Esophagus mucosa (tissue), 1 donor: ENCODE measurements at places on chromosomes 4 and X. TPM values are rescaled to one million over a fixed set of nuclear protein-coding genes. Genes with fewer than 3 reads are reported as not detected.

DNA sequence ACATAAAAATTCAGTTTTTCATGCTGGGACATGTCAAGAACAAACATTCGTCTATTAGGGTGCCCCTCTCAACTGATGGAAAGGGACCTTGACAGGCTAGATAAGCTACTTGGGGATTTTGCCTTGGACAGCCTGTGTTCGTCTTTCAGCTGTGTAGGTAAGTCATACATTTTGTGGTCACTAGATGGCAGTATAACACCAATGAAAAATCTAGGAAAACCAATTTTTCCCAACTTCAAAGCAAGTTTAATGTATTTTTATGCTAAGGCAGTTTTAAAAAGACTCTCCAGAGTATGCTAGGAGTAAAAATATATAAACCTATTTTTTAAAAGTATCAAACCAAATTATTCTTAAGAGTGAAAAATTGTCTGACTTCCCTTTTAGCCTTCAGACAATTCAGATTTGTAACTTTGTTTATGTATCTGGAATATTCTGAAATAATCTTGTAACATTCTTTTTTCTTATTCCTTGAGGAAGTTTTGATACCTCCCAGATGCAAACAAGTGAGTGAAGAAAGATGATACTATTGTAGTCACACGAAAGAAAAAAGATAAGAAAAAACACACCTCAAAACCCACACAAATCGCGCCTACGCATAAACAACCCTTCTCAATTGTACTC, 158.3 kb downstream of the CPE start:
- ATAC-seq = peak; percentile 62

DNA sequence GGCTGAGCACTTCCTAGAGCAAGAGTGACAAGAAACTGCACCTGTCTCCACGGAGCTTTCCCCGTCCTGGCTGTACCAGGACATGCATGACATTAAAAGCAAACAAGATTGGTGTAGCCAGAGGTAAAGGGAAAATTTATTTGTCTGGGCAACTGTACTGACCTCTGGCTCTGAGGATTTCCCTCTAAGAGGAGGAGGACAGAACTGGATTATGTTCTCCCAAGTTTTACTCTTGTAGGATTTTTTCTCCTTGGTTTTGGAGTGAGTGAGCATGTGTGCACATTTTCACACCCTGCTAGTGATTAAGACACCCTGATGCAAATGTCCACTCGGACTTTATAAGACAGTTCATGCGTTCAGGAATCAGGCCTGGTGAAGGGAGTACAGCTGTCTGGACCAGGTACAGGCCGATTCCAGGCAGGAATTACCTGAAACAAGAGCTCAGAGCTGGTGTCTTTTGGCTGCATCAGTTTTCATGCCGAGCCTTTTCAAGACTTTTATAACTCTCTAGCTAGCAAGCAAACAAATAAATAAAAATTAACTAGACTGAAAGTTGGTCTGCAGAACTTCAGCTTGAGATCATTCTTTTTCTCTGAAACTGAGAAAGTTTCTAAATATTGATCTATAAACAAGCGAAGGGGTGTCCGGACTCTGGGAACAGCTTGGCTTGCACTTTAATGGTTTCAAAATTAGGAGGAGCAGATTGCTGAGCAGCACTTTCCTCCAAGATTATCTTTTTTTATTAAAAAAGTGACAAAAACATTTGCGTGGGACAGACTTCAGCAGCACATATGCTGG, 51.3 kb upstream of the SPRY1 start:
- no peak for ATAC-seq

DNA sequence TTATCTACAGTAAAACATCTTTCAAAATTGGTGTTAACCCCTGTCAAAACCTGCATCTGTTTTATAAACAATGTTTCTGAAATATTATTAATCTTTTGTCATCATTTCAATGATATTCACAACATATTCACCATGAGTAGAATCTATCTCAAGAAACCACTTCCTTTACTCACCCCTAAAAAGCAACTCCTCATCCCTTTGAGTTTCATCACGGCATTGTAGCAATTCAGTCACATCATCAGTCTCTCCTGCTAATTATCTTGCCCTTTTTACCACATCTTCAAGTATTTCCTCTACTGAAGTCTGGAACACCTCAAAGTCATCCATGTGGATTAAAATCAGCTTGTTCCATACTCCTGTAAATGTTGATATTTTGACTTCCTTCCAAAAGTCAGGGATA, 415.3 kb upstream of the TECRL start:
- no peak for ATAC-seq

The PCDH7 gene
- total RNA-seq = 13.6 TPM
